Daoy (cell line): ENCODE measurements at places on chromosomes 2 and 18.

DNA sequence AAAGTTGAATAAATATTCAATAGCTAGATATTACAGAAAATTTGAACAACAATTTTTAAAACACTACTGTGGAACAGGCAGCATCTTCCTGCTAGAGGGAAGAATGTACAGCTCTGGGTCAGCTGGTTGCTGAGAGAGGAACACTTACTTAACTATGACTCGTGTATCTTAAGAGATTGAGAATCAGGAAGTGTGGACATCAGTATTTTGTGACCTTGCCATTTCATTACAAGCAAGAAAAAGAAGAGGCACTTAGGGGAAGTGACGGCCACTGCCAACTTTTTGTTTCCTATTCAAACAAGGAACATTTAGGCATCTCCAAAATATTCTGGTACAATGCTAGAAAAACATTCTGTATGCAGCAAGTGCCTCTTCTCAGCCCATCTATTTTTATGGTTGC, 45.9 kb downstream of the ITPRID2 start:
- DNase-seq: no peak

DNA sequence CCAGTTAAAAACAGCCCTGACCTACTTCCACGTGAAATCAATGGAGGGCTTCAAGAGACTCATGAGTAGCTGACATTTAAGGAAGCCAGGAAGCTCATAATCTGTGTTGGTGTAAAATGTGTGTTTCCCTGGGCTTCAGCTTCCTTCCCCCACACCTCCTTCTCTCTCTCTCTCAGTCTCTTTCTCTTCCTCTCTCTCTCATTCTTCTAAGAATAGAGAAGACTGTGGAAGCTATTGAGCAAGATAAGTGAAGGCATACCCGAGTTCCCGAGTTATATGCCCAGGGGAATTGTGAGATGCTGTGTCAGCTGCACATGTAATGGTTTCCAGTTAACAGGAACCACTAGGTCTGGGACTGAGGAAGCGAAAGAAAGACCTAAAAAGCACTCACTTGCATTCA, 199.4 kb downstream of the NYAP2 start:
- DNase-seq: no peak

DNA sequence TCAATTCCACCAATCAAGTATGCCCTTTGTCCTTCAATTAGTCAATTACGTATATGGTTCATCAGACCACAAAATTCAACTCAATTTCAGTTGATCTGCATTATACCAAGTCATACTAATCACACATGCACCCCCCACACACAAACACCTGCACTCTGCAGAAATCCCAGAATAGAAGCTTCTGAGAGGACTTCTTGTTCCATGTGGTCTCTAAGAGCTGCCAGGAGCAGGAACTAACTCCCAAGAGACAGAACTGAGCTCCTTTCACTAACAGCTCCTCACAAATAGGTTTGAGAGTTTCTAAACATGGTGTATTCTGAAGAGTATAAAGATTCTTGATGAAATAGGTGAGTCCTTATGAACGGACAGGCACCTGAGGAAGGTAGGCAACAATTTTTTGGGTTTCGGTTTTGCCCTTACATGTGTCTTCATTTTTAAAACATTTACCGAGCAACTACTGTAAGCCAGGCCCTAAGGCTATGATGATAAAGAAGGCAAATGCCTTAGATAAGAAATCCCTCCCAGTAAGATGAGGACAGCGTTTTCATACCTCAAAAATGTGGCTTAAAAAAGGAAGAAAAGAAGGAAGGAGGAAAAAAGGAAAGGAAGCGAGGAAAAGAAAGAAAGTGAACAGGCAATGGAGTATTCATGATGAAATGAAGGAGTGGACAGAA, 183.1 kb downstream of the PID1 start:
- DNase-seq: no peak

- DNase-seq: no peak
Observed at GRCh38 chr2:100520224-100520623, 42.6 kb upstream of the PDCL3 start.

GRCh38 chr2:211061612-211062296, 505.4 kb downstream of the CPS1 start:
- no peak for DNase-seq

- no peak for DNase-seq
Observed at GRCh38 chr2:163039266-163039665, 200.7 kb upstream of the KCNH7 start.

- DNase-seq: no peak
Observed at GRCh38 chr2:16395601-16396000, 270.0 kb downstream of the CYRIA start.

DNA sequence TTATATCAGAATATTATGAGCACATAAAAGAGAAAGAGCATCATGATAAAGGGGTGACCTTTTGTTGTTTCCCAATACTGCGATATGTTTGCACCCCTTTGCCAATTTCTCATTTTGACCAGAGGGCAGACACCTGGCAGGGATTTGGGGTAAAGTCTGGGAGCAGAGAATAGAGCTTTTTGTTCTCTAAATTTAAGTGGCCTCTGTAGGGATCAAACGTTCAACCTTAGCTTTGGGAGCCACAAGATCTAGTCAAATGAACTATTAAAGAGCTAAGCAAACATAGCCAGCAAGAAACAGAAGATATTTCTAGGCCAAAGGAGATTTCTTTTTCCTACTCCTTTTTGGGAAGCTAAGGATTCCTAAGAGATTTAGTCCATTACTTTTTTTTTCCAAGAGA, 1.1 kb upstream of the MSTN start:
- DNase-seq: no peak

DNA sequence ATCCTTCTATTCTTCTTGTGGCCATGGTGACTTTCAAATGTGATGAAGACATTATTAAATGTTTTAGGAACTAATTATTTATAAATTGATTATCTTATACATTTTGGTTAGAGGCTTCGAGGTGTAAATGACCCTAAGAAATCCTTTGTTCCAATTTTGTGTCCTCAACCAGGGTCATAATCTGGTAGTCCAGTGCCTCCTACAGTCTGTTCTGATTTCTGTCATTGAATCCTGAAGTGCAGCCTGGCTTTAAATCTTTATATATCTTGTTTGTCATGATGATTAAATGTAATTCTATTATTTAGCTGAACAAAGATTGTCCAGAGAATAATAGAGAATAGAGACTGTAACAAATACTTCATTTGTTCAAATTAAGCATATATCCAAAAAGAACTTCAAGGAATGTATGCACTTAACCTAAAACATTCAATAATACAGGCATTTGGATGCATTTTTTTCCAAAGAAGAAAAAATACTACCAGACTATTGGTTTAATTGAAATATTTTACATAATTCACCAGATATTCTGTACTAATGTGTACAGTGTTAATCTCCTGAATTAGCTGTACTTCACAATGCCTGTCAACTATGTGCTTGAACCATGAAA, 89.8 kb downstream of the PRPF40A start:
- peak; percentile 5 for DNase-seq

GRCh38 chr2:286774-287392, 1.0 kb downstream of the ALKAL2 start:
- DNase-seq: peak; percentile 38

DNA sequence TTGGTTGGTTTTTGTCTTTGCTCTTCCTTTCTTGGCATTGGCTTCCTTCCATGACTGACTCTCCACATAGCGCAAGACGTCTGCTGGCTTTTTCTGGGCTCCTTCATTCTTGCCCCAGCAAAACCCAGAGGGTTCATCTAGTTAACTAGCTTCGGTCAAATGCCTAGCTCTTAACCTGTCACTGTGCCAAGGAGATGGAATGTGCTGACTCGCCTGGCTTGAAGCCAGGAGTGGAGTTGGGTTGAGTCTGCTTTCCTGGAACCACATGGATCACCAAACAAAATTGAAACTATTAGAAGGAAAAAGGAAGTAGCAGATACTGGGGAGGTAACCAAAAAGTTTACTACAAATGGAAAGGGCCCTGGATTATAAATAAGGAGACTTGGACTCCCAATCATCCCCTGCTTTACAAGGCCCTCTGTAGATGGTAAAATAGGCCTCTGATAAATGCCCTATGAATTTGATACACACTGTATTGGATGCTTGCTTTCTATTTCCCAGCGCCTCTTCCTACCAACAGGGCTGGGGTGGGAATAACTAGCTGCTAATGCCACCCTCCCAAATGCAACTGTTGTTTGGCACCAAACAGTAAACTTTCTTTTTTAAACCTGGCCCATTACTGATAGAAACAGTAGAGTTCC, 11.3 kb downstream of the MALT1 start:
- peak; percentile 67 for DNase-seq

GRCh38 chr2:140178234-140178633, 1398.0 kb upstream of the NXPH2 start:
- DNase-seq: no peak

GRCh38 chr2:47272905-47273758, 118.0 kb upstream of the STPG4 start:
- DNase-seq: no peak

- no peak for DNase-seq
Observed at GRCh38 chr18:45111502-45111848, 430.8 kb downstream of the SETBP1 start.

DNA sequence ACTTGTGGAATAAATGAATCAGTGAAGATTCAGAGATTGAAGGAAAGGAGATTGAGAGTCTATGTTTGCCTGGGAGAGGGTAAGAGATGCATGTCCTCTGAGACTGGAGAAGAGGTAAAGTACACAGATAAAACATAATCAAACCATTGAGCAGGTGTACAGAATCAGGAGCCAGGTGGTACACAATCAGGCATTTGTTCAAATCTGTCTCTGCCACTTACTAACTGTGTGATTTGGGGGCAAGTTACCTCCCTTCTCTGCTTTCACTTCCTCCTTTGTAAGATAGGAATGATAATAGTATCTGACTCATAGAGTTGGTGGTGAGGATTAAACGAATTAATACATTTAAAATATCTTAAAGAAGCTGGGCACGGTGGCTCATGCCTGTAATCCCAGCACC, 94.0 kb downstream of the CDK15 start:
- DNase-seq: no peak

DNA sequence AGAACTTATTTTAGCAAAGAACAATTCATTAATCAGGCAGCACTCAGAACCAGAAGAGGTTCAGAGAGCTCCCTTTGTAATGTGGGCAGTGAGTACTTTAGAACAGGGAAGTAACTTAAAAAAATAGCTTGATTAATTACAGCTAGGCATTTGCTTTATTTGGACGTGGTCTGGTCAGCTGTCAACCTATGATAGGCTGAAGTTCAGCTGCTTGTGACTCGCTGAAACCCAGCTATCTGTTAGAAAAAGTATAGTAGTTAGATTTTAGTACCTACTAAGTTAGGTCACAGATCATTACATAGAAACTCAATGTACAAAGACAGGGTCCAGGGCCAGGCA, 40.0 kb downstream of the PKDCC start:
- DNase-seq: no peak

GRCh38 chr2:232320443-232320803, 58.1 kb upstream of the ALPP start:
- DNase-seq: no peak

DNA sequence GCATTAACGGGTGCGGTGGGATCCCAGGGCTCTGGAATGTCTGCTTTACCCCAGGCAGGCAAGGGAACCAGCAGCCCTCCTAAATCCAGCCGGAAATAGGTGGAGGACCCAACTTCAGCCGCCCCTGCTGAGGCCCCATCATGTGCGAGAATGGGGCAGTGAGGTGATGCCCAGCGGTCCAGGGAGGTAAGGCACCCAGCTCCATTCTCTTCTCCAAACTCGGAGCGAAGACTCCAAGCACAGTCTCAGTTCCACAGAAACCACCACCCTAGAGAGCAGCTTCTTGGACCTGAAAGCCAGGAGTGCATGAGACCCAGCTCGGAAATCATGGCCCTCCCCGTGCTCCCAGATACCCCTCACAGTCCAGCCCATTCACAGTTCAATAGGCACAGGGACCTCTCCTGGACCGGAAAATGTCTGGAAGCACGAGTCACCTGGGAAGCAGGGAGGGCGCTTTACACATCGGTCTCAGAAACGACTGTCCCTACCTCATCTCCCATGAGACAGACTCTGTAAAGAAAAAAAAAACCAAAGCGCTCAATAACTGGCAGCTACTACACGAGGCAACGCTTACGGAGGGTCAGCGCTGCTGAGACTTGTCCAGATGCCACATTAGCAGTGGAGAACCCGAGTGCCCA, 2.0 kb downstream of the SDC1 start:
- no peak for DNase-seq

DNA sequence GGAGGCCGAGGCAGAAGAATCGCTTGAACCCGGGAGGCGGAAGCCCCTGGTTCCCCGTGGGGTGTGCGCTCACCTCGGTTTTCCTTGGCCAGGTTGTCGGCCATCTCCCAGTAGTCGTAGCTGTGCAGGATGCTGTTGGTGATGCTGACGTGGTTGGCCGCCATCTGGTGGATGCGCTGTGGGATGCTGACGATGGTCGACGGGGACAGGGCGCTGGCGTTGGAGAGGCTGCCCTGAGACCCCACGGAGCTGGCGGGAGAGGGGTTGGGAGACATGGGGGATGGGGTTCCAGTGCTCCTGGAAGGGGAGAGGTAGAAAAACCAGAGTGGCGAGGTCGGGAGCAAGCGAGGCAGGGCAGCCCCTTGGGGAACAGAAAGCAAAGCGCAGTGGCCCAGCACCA, 64.4 kb upstream of the REV1 start:
- no peak for DNase-seq

DNA sequence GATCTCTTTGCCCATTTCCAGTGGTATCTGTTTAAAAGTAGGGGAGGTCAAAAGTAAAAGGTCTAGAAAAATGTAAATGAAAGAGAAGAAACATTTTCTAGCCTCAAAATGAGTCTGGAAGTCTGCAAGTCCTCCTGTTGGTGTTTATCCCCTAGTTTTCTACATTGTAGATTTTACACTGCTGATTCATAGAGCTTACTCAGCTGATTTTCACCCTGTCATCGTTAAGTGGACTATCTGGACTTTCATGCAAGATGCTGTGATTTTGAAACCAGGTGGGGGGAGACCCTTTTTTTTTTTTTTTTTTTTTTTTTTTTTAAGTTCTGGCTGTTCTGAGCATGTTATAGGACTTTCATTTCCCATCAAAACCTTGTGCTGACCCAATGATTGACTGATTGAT, 10.3 kb downstream of the HOXD3 start:
- no peak for DNase-seq

DNA sequence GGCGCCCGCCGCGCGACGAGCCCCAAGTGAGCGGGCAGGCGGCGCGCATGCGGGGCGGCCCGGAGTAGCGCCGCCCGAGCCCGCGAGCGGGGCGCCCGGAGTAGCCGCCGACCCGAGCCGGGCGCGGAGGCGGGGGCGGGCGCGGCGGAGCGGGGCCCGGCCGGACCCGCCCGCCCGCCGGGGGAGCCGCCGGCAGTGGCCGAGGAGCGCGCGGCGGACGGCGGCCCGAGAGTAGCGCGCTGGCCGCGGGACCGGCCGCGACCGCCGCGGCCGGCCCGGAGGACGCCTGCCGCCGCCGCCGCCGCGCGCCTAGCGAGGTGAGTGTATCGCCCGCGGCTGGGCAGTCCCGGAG, at the start of gene GALNT1:
TSS of gene GALNT1 (plus strand) at position 195 of the 352 bp plus-strand sequence. CDS start 72,923 bp downstream, outside the sequence.
- peak; percentile 17 for DNase-seq
